ENCODE measurements at places on chromosomes 3 and 15.

DNA sequence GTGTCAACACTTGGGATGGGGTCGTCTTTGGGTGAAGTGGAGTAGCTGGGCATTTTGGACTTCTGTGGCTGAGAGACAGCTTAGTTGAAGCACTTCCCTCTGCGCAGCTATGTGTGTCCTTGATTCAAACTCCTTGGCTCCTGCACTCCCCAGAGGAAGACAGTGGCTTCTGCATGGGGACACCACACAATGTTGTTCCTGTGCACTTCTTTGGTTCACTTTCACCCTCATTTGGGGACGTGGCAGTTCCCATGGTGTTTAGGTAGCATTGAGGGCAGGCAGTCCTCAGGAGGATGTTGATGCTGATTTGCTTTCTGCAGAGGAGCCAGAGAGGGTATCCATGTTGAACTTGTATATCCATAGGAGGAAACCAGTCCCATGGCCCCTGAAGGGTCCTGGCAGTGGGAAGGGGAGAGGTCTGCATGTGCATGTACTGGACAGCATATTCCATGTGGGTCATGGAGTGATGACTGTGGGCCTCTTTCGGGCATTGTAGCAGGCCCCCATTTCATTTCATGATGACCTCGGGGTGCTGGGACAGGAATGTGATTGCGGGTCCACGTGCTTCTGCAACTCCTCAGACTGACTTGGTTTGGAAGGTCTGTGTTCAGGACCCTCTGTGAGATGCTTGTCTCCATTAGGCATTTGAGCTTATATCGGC is 135.4 kb downstream of the SNRPN start:
- DNase-seq = no peak

DNA sequence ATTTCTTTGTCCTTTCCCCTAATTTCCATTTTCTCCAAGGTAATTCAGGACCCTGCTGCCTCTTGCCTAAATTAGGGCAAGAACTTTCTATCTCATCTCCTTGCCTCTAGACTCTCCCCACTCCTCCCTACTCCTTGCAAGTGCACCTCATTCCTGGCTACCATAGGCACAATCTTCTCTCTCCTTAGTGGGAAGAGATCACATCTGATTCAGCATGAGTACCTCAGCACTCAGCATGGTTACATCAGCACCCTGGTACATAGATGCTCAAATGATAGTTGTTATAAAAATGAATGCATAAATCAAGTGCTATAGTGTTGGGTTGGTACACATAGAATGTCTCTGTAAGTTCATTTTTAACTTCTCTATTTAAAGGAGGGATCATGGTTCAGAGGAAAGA is 313.4 kb upstream of the RASGRP1 start:
- DNase-seq = no peak

GRCh38 chr15:81087066-81087465 is 47.0 kb upstream of the CFAP161 start:
- DNase-seq = no peak

DNA sequence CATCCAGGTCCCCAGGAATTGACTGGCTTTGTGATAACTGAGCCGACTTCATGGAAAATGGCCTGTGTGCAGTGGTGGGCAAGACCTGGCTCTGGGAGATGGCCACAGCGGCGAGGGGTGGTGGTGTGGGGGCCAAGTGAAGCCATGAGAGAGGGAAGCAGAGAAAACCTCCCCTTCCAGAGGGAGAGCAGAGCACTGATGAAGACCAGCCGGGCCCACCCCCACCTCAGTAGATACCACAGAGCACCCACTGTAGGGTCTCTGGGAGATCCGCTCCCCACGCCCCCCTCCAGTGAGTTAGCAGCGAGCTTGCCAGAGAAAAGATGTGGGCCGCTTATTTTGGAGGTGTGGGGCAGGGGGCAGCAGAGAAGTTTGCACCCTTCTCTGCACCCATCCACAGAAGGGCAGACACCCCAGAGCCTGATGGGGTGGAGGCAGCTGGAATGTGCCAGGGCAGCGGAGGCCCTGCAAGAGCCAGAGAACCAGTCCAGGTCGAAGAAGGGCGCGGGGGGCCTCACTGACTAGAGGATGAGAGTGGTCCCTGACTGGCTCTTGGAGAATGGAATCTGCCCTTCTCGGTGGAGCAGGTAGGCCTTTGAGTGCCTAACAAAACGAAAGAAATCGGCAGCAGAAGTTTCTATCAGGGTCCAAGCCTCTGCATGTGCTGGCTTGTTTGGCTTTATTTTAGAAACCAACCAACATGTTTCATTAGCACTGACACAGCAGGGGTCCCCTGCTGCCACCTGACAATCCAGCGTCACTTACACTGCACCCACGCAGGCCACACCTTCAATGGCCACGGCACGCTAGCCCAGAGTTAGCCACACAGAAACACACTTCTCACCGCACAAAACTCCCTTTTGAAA is 28.3 kb downstream of the MELTF start:
- DNase-seq = no peak

- no peak for DNase-seq
Observed at GRCh38 chr15:79209690-79210089, 72.8 kb upstream of the ANKRD34C start.

- no peak for DNase-seq
Observed at GRCh38 chr3:175518459-175518858, 659.3 kb downstream of the NAALADL2 start.

DNA sequence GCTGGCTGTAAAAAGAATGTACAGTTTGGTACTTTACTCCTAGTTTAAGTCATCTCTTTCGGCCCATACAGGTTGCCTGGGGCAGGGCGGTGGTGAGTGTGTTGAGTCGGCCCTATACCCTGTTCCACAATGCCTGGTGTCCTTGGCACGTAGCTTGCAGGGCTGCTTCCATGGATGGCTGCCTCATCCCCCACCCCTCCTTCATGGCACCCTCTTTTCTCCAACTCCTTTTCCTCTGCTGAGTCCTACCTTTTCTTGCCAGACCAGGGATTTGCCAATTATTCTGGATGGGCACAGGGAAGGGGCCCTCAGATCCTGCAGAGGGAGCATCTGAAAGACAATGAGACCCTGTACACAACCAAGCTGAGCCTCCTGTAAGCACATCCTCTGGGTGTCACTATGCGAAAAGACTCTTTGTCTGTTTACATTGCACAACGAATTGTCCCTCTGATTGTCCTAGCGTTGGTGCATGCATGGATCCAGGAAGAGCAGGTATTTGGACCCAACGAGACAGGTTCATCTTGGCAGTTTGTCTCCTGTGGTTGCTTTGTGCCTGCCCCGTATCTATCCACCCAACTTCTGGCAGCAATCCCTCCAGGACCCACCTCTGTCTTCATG is 73.6 kb upstream of the CGNL1 start:
- no peak for DNase-seq

GRCh38 chr3:111332488-111333080 is 209.4 kb upstream of the CD96 start:
- DNase-seq = no peak

DNA sequence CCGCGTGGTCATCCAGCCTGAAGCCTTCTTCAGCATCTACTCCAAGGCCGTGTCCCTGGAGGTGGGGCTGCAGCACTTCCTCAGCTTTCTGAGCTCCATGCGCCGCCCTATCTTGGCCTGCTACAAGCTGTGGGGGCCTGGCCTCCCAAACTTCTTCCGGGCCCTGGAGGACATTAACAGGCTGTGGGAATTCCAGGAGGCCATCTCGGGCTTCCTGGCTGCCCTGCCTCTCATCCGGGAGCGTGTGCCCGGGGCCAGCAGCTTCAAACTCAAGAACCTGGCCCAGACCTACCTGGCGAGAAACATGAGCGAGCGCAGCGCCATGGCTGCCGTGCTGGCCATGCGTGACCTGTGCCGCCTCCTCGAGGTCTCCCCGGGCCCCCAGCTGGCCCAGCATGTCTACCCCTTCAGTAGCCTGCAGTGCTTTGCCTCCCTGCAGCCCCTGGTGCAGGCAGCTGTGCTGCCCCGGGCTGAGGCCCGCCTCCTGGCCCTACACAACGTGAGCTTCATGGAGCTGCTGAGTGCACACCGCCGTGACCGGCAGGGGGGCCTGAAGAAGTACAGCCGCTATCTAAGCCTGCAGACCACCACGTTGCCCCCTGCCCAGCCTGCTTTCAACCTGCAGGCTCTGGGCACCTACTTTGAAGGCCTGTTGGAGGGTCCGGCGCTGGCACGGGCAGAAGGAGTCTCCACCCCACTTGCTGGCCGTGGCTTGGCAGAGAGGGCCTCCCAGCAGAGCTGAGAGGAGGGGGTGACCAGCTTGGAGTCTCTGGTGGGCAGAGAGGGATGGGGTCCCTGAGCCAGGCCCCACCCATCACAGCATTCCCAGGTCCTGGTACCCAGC is 37.9 kb downstream of the GOLGA6A start:
- DNase-seq = no peak

- DNase-seq = peak; percentile 68
Observed at GRCh38 chr15:39172380-39173281, 408.2 kb upstream of the THBS1 start.

GRCh38 chr15:61700803-61701202 is 359.4 kb downstream of the VPS13C start:
- no peak for DNase-seq

DNA sequence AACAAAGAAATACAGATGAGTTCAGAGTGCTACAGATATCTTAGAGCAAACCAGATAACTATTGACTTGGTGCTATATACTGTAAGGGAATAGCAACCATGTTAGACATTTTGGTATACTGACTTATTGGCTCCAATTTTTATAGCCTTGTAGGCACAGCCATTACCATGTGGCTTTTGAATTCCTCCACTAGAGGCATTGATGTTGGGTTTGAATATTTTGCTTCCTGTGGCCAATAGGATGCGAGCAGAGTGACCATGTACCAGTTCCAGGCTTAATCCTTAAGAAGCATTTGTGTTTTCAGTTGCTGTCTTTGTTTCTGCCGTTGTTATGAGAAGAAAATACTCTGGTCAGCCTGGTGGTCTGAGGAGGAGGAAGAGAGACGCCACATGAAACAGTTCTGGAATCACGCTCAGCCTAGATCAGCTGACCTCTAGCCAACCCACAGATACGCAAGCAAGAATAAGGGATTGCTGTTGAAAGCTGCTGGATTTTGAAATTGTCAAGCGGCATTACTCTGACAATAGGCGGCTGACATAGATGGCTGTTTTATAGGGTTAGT is 109.4 kb upstream of the TNIK start:
- no peak for DNase-seq

DNA sequence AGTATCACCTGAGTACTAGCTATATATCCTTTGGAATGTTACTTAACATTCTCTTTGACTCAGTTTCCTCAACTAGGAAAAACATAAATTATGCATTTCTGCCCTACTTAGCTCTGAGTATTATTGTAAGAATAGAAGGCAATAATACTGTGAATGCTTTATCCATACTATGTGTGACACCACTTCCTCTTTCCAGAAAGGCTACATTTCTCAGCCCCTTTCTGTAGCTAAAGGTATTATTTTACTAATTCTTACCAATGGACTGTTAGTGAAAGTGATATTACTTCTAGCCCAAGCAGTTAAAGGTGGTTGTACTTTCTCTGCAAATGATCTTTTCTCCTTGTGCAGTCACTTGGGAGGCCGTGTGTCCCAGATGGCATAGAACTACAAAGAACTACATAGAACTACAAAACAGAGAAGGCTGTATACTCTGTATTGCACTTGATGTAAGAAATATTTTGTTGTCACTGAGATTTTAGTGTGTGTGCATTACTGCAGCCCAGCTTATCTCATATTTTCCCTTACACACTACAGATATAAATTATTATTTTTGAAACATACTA is 35.1 kb downstream of the MYH15 start:
- no peak for DNase-seq

GRCh38 chr3:141834292-141834691 is 42.2 kb upstream of the ATP1B3 start:
- no peak for DNase-seq

DNA sequence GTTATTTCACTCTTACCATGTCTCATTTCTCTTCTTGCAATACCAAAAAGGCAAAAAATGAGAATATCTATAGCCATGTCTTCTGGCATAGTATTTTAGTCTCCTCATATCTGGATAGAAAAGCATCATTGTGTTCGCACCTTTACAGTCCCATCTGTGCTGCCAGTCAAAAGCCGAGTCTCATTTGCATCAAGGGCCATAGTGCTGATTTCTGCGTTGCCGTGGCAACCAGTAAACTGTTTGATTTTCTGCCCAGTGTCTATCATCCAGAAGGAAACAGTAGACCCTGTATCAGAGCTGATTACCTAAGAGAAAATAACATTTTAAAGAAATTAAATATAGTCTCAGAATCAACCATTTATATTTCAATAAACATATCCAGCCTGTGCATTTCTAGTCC is 86.1 kb upstream of the SERPINI2 start:
- no peak for DNase-seq

- no peak for DNase-seq
Observed at GRCh38 chr3:182023843-182024242, 312.1 kb downstream of the SOX2 start.

- DNase-seq = peak; percentile 49
Observed at GRCh38 chr3:8969241-8969640, 6.0 kb upstream of the RAD18 start.

DNA sequence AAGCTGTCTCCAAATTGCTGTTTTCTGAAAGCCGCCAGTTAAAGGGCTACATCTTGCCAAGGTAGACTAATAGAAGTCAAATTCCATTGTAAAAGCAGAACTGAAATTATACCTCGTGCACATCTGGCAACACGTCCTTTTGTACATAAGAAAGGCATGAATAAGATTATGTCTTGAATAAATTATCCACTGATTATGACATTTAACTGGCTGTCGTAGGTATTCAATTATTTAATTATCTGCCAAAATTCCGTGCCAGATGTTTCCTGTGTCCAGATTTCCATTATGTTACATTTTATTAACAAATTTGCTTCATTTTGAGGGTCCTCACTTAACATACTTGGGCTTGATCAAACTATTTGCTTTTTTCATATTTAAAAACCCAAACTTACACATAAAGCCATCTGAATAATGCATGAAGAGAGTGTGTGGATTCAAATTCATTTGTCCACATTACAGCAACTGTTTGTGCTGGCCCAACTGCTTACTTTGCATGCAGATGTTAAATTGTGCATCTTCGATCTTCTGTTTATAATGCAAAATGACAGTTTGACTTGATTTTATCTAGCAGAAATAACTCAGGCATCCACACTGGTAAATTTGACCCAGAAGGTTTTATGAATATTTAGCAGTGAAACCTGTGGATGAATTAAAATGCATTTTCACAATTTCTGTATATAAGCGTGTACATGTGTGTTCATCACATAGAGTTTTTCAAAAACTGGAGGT is 701.5 kb downstream of the ZNF385D start:
- no peak for DNase-seq

DNA sequence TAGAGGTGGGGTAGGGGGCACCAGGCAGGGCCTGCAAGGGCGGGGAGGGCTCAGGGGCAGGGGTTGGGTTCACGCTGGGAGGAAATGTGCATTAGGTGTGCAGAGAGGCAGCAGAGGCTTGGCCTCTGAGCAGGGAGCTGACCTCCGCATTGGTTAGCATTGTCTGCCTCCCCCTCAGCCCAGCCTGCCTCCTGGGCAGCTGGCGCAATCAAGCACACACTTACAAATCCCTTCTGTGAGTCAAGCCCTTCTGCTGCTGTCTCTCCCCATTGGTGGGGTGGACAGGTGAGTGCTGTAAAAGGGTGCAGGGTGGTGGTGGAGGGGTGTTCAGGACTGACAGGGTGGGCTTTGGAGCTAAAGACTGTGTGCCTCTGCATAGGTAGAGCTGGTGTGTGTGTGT is 9.3 kb downstream of the LOXL1 start:
- no peak for DNase-seq

GRCh38 chr3:17122758-17123157 is 238.0 kb downstream of the PLCL2 start:
- no peak for DNase-seq
